GM12878 (cell line): ENCODE measurements at places on chromosomes 13 and 19. TPM values are rescaled to one million over a fixed set of nuclear protein-coding genes. Genes with fewer than 3 reads are reported as not detected.
A peak's percentile ranks its signal among the peaks of the same experiment; 100 is the strongest.

DNA sequence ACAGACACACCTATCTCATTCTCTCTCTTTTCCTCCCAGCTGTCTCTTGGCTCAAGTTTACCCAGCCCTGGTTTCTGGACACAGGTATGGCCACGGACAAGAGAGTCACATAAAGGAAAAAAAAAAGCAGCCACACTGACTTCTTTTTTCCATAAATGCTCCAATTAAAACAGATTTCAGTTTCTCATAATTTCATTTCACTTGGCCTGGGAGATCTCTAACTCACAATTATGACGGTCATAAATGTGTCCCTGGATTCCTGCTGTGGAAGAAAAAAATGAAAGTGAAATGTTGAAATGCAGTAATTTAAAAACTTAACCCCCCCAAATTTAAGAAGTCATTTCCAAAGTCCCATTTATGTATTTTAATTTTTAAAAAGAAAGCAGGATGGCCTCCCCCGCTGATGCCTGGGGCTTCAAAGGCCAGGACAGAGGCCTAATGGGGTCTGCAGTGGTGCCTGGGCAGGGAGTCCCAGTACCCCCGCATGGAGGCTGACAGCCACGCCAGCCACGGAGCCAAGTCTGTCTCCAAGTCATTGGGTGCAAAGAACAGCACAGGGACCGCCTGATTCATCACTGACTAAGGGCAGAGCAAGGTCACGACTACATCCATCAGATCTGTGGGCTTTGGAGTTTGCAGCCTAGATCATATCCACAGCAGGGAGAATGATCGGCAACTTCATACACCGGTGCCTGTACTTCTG, 79.7 kb downstream of the TSHZ3 start:
- no peak overlapping the region for H3K4me3 ChIP-seq
- no peaks in the 10 kb centered on the region for H3K4me1 ChIP-seq
- no peak overlapping the region for H3K27ac ChIP-seq
- H3K36me3 ChIP-seq, result no peaks in the 10 kb centered on the region

Gene RXFP2
- polyA plus RNA-seq, result not detected in 2 replicates

- no peak overlapping the region for H3K4me3 ChIP-seq
- H3K27me3 ChIP-seq, result no peaks in the 10 kb centered on the region; the same call in 1 of the 2 replicates
- no peak for DNase-seq
Observed at GRCh38 chr19:45499196-45500180, 1.2 kb downstream of the PPM1N start.

DNA sequence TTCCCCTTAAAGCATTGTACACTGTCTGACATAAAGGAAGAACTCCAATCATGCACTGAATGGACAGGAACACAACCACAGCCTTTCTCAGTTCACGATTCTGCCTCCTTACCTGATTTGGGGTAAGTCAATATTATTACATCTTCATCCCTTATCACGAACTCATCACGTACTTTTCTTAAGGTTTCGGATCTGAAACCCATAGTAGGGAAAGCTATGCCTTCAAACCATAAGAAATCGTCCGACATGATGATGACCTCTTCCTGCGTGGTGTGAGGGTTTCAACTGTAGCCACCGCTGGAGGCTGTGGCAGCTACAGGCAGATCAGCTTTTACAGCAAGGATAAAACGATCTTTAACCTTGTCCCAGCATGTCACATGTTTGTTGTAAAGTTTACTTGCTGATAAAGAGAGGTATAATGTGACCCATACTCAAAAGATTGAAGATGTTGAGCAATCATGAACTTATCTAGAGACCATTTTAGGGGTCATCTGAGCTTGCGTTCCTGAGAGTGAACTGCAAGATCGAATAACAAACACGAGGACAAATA, at the start of gene SULT2A1:
SULT2A1 (minus strand) TSS at position 306 of the 550 bp plus-strand sequence; CDS start at position 248, 58 bp downstream.
- H3K36me3 ChIP-seq, result no peaks in the 10 kb centered on the region
- DNase-seq, result no peak
- H3K27me3 ChIP-seq, result no peaks in the 10 kb centered on the region
- no peaks in the 10 kb centered on the region for H3K4me1 ChIP-seq

Gene RB1
- 10.5 and 10.7 TPM in 2 replicates for polyA plus RNA-seq

- DNase-seq, result no peak
- H3K4me3 ChIP-seq, result no peak overlapping the region
- no peaks in the 10 kb centered on the region for H3K4me1 ChIP-seq
Observed at GRCh38 chr19:57675881-57676280, 5.9 kb upstream of the ZNF551 start.

DNA sequence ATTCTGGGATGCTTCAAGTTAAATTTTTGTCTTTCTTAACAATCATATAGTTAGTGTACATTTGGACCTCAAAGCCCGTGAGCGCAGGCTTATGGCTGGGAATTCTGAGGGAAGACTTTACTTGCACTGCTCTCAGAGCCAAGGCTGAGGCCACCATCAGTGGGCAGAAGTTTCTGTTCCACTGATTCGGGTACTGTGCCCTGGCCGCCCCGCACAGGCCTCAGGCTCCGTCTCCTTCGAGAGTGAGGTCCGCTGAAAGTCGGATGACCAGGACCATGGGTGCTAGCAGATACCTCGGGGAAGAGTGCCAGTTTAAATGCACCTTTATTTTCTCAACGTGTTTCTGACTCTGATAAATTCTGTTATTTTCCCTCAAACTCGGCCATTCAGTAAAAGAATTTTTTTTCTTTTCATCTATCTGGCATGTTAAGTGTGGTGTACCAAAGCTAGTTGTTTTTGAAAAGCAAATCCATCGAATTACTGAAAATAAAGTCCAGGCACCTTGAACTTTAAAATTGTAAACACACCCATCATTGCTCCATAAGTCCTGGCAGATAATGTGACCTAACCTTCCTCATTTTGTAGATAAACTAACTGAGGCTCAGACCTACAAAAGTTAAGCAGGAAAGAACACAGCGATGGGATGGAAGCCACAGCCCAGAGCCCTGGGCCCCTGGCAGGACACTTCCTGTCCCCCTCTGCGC, 126.7 kb downstream of the SOX1 start:
- no peaks in the 10 kb centered on the region for H3K27me3 ChIP-seq
- no peaks in the 10 kb centered on the region for H3K4me1 ChIP-seq
- no peak overlapping the region for H3K27ac ChIP-seq
- H3K4me3 ChIP-seq, result no peak overlapping the region

DNA sequence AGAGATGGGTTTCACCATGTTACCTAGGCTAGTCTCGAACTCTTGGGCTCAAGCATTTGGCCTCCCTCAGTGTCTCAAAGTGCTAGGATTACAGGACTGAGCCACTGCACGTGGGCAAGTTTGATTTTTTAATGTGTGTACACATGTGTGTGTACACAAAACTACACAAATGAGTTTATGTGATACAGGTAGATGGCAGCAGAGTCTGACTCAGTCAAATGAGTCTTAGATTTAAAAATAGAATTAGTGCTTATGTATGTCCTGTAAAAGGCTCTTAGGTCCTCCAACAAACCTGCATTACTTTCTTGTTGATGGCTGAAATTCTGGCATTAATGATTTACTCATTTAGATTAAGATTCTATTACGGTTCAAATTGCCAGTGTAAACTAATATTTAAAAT, 293.7 kb downstream of the PCDH17 start:
- DNase-seq, result no peak
- H3K4me3 ChIP-seq, result no peak overlapping the region
- no peaks in the 10 kb centered on the region for H3K4me1 ChIP-seq
- H3K36me3 ChIP-seq, result no peaks in the 10 kb centered on the region

Gene URAD
- not detected in 2 replicates for polyA plus RNA-seq

GRCh38 chr13:109273326-109273751, 513.0 kb downstream of the IRS2 start:
- H3K4me3 ChIP-seq, result no peak overlapping the region
- no peak for DNase-seq
- H3K27me3 ChIP-seq, result no peaks in the 10 kb centered on the region

DNA sequence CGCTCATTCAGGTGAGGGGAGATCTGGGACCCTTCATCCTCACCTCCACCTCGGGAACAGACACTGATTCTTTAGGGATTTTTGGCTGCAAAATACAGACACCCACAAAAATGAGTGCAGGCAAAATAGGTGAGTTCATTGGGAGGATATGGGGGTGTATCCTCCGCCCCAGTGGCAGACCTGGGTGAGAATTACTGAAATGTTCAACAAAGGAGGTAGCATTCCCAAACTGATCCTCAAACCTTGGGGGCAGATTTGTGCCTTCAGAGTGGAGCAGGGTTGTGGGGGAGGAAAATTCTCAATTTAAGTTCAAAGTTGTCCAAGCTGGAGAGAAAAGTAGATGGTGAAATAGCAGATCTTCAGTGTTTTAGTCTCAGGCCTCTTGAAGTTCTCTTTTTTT, 31.3 kb upstream of the SIN3B start:
- no peaks in the 10 kb centered on the region for H3K27me3 ChIP-seq
- H3K4me1 ChIP-seq, result no peaks in the 10 kb centered on the region
- no peak overlapping the region for H3K4me3 ChIP-seq
- H3K27ac ChIP-seq, result no peak overlapping the region
- no peak for DNase-seq
- H3K36me3 ChIP-seq, result no peaks in the 10 kb centered on the region

Gene ZNF497
- 0.54 and 0.68 TPM in 2 replicates for polyA plus RNA-seq

- DNase-seq, result no peak
- H3K4me3 ChIP-seq, result no peak overlapping the region
- no peaks in the 10 kb centered on the region for H3K4me1 ChIP-seq
- no peaks in the 10 kb centered on the region for H3K27me3 ChIP-seq
- H3K27ac ChIP-seq, result no peak overlapping the region
Observed at GRCh38 chr13:55815458-55816033, 1325.2 kb upstream of the PRR20A start.

Gene B3GNT8
- polyA plus RNA-seq, result 0.17 and 0.38 TPM in 2 replicates

GRCh38 chr19:53466726-53467484, 628 bp upstream of the ZNF813 start:
- H3K27ac ChIP-seq, result no peak overlapping the region
- H3K4me3 ChIP-seq, result peak overlapping the region; percentile 96
- no peaks in the 10 kb centered on the region for H3K27me3 ChIP-seq
- DNase-seq, result no peak
- no peaks in the 10 kb centered on the region for H3K36me3 ChIP-seq

GRCh38 chr19:31313291-31314030, 35.8 kb downstream of the TSHZ3 start:
- no peak overlapping the region for H3K4me3 ChIP-seq
- H3K4me1 ChIP-seq, result no peaks in the 10 kb centered on the region
- no peak overlapping the region for H3K27ac ChIP-seq
- no peaks in the 10 kb centered on the region for H3K36me3 ChIP-seq

- H3K4me1 ChIP-seq, result no peaks in the 10 kb centered on the region
- H3K36me3 ChIP-seq, result no peaks in the 10 kb centered on the region
- no peak overlapping the region for H3K4me3 ChIP-seq
- no peak for DNase-seq
- no peaks in the 10 kb centered on the region for H3K27me3 ChIP-seq
Observed at GRCh38 chr13:111886217-111886945, 180.6 kb upstream of the SOX1 start.

DNA sequence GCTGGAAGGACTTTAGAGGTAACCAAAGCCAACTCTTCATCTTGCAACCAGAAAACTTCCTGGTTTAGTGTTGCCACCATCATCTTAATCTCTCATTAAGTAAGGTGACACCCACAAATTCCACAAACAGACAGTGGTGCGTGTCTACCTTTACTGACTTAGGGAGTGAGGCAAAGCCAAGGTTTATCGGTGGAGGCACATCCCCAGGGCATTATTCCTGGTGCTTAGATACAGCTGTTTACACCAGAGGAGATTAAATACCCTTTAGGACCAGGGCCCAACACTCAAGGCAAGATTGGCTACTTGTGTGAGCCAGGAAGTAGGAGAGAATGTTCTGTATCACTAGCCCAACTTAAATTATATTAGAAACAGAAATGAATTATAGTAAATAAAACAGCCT, 9.5 kb downstream of the STOML3 start:
- H3K36me3 ChIP-seq, result no peaks in the 10 kb centered on the region
- no peak for DNase-seq
- H3K4me3 ChIP-seq, result no peak overlapping the region
- H3K27ac ChIP-seq, result no peak overlapping the region
- no peaks in the 10 kb centered on the region for H3K27me3 ChIP-seq

Gene ZNF382
- 0.28 and 0.51 TPM in 2 replicates for polyA plus RNA-seq
